ENCODE measurements at places on chromosomes 4 and X. TPM values are rescaled to one million over a fixed set of nuclear protein-coding genes. Genes with fewer than 3 reads are reported as not detected.

TCEAL5 gene
- polyA plus RNA-seq = 2.6 TPM

TBC1D1 gene
- 182 TPM for polyA plus RNA-seq

NDST3 gene
- 0.22 TPM for polyA plus RNA-seq

GRSF1 gene
- 64.9 TPM for polyA plus RNA-seq

SUPT20HL2 gene
- not detected for polyA plus RNA-seq

MAGEC1 gene
- not detected for polyA plus RNA-seq
